ENCODE measurements at places on chromosomes 6 and 20. TPM values are rescaled to one million over a fixed set of nuclear protein-coding genes. Genes with fewer than 3 reads are reported as not detected.

DNA sequence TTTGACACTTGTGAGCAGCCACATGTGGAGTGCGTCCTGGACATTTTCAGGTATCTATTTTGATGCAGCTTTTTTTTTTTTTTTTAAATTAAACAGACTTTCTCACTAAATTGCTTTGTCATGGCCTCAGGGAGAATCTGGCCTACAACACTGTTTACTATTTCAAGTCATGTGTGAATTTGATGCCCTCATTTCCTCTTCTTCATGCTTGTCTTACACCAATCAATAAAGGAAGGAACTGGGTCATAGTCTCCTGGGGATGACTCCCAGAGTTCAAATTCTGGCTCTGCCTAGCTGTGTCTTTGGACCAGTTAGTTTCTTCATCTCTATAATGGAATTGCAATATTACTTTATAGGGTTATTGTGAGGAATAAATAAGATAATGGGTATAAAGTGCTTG lies 554.1 kb downstream of the PRKN start:
- DNase-seq = no peak

The SLC17A3 gene
- not detected for total RNA-seq

DNA sequence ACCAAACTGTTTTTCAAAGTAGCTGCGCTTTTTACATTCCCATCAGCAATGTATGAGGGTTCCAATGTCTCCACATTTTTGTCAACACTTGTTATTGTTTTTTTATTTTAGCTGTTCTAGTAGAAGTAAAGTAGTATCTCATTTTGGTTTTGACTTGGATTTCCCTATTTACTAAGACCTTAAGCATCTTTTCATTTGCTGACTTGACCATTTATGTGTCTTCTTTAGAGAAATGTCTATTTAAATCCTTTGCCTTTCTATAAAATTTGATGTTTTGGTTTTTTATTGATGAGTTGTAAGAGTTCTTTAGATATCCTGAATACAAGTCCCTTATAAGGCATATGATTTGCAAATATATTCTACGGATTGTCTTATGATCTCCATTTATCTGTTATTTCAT lies 110.6 kb downstream of the CD164 start:
- no peak for DNase-seq

The PKIB gene
- total RNA-seq = 2.5 TPM

GRCh38 chr6:16001158-16001557 lies 127.7 kb upstream of the MYLIP start:
- no peak for DNase-seq

GRCh38 chr6:158150701-158151100 lies 17.4 kb downstream of the SERAC1 start:
- no peak for DNase-seq

GRCh38 chr6:78607189-78607588 lies 260.2 kb upstream of the IRAK1BP1 start:
- no peak for DNase-seq

- no peak for DNase-seq
These were observed 123.6 kb upstream of the TNFAIP3 start for GRCh38 chr6:137743493-137743892.

- DNase-seq = no peak
These were observed 365.6 kb downstream of the FARS2 start for GRCh38 chr6:5626727-5627426.

The CENPQ gene
- total RNA-seq = 3.8 TPM

- DNase-seq = no peak
These were observed 75.0 kb downstream of the CNKSR3 start for GRCh38 chr6:154435400-154435945.

- DNase-seq = no peak
These were observed 72.2 kb downstream of the SGK1 start for GRCh38 chr6:134245706-134246105.

DNA sequence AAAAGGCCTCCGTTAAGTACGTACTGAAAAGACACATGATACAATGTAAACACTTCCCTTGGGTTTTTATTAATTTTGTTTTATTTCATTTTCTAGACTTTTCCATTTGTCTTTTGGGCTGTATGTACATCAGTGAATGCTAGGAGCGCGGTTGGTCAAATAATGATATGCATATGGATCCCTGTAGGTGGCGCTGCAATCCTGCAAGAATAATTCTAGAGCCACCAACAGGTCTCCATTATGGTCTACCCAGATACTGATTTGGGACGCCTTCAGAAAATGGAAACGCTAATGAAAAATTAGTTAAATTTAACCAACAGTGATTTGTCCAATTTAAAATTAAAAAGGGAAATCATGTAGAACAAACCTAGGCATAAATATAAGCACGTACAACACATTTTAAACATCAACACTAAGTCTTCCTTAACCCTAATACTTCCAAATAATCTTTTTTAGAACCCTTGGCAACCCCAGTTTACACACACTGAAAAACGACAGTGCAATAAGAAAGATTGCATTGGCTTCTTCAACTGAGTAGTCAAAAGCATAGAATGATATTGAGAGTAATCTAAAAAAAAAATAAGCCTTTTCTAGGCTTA lies 433.5 kb downstream of the RFPL4B start:
- peak; percentile 76 for DNase-seq
